ENCODE measurements at places on chromosomes 16 and 17.
A peak's percentile ranks its signal among the peaks of the same experiment; 100 is the strongest.

GRCh38 chr17:4514206-4514605 lies 15.5 kb downstream of the SPNS2 start:
- DNase-seq, result no peak

GRCh38 chr16:27291106-27291505 lies 22.5 kb upstream of the NSMCE1 start:
- DNase-seq, result no peak

- peak; percentile 44 for DNase-seq
These were observed 10.8 kb upstream of the TLCD3B start for GRCh38 chr16:30041841-30042240.

DNA sequence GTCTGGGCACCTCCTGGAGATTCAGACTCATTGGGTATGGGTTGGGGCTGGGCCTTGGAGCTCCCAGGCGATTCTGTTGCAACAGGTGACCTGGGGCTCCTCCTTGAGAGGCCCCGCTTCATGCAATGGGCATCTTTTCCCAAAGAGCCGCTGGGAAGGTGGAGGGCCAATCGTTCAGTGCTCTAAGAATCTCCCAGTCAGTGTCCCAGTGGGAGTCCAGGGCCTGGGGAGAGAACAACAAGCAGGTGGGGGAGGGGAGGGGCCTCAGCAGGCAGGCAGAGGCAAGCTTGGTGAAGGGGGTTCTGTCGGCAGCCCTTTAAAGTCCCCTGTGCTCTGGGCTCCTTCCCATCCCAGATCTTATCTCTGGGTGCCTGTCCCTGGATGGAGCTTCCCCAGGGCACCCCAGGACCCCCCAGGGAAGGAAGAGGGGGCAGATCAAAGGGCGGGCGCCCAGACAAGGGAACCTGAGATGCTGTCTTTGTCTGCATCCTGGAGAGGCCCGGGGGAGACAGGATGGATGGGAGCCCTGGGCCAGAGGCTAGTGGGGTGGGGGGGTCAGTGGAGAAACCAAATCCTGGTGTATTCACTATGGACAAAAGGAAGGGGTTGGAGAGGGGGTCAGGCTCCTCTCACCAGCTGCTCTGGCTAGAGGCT lies 30.5 kb upstream of the NXPH3 start:
- no peak for DNase-seq

DNA sequence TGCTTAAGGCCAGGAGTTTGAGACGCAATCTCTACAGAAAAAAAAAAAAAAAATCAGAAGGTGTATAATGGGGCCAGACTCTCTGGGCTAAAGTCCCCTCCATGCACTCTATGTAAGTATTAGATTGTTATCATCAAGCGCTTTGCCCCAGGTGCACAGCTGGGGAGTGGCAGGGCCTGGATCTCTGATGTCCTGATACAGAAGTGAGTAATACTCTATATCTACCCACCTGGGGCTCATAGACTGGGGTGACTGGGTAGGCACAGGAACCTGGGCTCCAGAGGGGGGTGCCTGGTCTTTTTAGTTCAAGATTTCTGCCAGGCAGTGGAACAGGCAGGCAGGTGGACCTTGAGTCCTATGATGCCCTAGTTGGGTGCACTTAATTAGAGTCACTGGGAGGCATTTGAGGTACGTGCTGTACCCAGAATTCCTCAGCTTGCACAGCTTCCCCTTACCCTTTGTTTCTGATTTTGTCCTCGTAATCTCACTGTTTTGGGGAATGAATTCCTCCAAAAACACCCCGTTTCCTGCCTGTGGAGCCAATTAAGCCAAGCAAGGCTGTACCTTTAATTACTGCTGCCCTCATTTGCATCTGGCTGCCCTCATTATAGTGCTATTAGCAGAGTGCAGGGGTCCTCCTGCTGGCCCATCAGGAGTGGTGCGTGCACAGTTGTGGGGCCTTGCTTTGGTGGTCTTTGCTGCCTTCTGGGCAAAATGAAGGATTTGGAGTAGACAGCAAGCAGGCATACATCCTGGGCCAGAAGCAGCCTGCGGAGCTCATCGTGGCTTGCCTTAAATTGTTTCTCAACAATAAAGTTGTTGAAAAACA lies 239.0 kb downstream of the SNX29 start:
- DNase-seq, result no peak

DNA sequence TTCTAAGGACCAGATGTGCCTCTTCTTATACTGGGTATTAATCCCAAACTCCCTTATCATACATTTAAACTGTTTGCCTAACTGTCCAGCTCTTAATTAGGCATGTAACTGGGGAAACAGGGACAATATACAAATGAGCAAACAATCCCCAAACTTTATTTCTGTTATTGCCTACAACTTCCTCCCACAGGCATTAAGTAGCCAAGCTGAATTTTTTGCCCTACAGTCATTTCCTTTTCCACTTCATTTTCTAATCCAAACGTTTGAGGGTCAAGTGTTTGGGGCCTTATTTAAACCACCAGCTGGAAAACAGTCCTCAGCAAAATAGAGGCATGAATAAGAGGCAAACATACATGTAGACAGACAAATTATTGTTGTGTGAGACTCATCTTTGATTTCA lies 77.4 kb upstream of the CCL2 start:
- DNase-seq, result peak; percentile 60

DNA sequence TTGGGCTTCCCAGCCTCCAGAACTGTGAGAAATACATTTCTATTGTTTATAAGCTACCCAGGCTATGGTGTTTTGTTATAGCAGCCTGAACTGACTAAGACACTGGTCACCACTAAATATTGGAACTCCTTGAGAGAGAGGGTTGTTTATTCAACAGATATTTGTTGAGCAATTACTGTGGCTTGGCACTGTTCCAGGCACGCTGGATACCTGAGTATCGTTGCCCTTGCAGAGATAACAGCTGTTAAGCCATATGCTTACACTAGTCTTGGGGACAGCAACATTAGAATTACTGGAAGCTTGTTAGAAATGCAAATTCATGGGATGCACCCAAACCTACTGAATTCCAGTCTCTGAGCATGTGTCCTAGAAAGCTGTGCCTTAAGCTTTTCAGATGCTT lies 230.7 kb downstream of the HS3ST4 start:
- DNase-seq, result no peak

- DNase-seq, result peak; percentile 62
These were observed 26.8 kb upstream of the ELAC2 start for GRCh38 chr17:13044572-13045065.

- no peak for DNase-seq
These were observed 52.5 kb upstream of the ALDH3A1 start for GRCh38 chr17:19800571-19800970.

- no peak for DNase-seq
These were observed 8.7 kb upstream of the ARHGAP23 start for GRCh38 chr17:38419508-38419981.

GRCh38 chr16:80046261-80046660 lies 445.7 kb upstream of the MAF start:
- no peak for DNase-seq

DNA sequence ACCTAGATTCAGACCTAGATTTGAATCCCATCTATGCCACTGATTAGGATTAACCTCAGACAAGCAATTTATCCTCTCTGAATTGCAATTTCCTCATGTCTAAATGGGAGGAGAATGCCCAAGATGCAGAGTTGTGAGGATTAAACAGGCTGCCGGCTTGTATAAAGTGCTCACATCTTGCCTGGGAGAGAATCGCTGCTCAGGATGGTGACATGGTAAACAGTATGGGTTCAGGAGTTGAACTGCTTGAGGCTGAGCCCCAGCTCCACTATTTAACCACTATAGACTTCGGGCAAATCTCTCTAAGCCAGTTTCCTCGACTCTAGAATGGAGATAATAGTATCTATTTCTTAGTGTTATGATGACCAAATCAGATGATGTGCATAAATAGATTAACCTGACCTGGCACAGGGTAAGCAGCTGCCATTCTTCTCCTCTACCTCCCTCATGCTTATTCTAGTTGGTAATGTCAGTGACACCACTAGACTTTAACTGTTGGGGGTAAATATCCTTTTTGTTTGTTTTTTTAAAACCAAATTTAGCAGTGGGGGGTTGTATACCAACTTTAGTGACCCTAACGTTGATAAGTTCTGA lies 732 bp upstream of the RPL27 start:
- no peak for DNase-seq

DNA sequence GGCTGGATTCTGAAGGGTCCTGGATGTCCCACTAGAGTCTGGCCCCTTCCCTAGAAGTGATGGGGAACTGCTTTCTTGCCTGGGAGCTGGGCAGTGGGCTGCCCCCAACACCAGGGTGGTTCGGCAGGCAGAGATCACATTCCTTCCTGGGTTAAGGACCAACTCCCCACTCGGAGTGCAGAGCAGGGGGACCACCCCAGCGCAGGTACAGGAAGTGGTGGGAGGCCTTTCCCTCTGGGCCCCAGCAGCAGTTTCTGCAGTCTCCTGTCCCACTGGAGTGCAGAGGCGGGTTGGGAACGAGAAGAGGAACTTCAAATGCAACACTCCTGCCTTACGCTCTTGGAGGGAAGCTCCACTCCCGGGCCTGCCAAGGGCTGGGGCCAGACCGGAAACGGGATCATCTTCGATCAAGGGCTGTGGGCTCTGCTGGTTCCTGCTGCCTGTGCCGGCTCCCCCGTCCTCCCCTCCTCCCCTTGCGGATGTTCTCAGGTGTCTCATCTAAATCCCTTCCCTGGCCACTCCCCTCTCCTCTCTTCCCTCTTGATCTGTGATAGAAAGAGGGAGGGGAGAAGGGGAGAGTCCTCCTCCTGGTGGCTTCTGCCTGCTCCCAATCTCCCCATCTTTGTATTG lies 9.0 kb upstream of the NGFR start:
- no peak for DNase-seq

GRCh38 chr16:15776572-15776971 lies 80.3 kb downstream of the MYH11 start:
- DNase-seq, result no peak

- no peak for DNase-seq
These were observed 121.7 kb downstream of the HIC1 start for GRCh38 chr17:2176499-2177169.

DNA sequence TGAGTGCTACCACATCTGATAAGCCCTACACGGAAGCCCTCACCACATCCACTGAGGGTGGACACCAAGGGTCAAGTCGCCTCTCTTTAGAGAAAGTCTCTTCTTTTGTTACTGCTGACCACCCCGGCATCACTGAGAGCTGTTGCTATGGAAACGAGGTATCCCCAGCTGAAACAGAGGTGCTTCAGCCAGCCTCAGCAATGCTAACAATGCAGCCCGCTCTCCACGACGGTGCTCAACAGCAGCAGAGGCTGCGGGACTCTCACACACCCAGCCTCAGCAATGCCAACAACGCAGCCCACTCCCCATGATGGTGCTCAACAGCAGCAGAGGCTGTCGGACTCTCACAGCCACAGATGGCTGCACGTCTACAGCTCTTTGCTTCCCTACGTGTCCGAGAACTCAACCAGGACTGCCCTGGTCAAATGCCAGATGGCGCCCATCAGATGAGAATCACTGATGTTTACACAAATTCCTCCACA lies 41.4 kb downstream of the VPS53 start:
- no peak for DNase-seq

- peak; percentile 91 for DNase-seq
These were observed 28.0 kb downstream of the ZCCHC14 start for GRCh38 chr16:87464691-87465300.

DNA sequence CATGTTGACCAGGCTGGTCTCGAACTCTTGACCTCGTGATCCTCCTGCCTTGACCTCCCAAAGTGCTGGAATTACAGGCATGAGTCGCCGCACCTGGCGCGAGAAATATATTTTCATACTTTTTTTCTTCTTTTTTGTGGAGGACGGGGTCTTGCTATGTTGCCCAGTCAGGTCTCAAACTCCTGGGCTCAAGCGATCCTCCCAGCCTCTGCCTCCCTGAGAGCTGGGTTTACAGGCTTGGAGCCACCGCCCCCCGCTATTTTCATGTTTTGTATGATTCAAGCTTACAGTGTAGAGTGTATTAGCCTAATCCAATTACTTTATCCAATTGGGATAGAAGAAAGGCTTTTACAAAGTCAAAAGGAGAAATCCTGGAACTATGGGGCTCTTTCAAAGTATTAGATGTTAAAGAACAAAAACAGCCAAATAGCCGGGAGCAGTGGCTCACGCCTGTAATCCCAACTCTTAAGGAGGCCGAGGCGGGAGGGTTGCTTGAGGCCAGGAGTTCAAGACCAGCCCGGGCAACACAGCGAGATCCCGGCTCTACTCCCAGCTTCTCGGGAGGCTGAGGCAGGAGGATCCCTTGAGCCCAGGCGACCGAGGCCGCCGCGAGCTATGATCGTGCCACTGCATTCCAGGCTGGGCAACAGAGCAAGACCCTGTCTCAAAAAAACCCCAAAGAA lies 1.4 kb upstream of the MAP1LC3B start:
- no peak for DNase-seq

DNA sequence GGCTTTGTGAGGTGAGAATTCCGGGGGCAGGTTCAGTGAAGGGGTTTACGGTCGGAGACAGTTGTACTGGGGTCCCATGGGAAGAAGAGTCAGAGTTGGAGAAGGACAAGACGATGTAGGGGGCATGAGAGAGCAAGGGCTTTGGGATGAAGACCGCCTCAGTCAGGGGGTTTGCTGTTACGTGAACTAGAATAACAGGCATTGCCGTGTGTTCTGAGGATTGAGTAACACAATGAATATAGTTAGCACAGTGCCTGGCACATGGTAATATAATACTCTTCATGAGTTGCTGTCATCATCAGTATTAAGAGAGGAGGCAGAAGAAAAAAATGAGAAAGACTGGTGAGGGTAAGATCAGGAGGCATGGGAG lies 577 bp downstream of the ZNF646 start:
- DNase-seq, result no peak

DNA sequence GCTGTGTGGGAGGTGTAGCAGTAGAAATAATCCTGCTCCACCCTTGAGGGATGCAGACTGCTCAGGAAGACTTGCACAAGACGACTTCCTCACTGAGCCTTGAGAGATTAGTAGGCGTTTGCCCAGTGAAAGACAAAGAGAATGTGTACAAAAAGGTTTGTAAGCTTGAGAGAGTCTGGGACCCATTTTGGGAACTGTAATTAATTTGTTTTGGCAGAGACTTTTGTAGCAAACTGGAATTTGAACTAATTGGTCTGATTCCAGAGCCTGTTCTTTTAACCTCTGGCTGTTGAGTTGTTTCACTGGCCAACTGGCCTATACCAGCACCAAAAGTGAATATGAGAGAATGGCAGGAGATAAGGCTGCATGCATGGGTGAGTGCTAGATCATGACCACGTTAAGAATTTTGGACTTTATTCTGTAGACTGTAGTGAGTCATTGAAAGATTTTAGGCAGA lies 75.5 kb downstream of the AATF start:
- no peak for DNase-seq

All from AG10803 (cell line).